HAP-1 (cell line): ENCODE measurements at places on chromosomes 4 and X.

- DNase-seq = no peak
Measured at GRCh38 chr4:32931475-32931874, 2211.3 kb downstream of the PCDH7 start.

DNA sequence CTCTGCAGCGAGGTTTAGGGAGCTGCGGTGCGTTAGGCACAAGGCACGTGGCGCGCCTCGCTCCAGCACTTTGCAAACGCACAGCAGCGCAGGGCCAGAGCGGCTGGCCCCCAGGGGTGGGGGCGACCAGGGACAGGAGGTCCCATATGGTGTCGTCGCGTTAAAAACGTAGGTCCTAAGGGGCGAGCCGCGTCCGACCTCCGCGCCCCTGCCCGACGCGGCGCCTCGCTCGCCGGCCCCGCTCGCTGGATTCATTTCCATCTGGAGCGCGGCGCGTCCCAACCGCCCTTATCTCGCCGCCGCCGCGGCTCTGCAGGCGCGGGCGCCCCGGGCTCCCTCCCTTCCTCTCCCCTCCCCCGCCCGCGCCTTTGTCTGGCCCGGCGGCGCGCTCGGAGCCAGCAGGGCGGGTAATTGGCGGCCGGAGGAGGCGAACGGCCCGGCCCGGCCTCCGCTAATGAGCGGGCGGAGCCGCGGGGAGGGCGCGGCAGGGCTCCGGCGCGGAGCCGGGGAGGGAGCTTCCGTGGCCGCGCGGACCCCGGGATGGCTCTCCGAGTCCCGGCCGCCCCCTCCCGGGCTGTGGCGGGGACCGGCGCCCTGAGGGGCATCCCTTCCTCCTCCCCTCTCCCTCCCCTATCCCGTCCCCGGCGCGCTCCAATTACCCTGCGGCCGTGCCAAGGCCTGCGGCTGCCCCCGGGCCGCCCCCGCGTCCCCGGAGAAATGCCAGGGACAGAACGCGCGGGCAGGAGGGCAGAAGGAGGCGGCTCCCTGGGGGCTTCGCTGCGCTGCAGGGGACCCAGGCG, 409.0 kb downstream of the BCOR start:
- peak; percentile 86 for DNase-seq

DNA sequence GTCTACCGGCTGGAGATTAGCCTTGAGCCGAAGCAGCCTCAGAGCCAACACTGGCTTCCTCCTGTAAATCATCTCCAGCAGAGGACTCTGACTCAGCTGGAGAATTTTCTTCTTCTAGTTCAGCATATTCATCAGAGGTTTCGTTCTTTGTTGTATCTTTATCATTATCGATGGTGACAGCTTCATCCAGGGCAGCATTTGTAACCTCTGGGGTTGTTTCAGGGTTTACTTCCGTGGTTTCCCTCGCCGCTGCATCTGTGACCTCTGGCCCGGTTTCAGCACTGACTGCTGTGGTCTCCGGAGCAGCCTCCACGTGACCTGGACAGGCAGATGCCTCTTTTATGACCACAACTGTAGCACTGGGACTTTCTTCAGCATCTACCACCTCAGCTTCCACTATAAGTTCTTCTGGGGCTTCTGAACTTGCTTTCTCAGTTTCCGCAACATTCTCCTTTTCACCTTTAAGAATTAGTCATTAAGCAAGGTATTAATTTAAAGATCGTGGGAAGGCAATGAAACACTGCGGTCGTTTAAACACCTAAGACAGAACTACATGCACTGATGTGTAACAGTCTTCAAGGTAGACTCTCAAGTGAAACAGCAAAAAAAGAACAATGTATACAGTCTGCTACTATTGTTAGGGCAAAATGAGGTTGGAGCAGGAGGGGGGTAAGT, 13.3 kb downstream of the MGARP start:
- DNase-seq = peak; percentile 74

DNA sequence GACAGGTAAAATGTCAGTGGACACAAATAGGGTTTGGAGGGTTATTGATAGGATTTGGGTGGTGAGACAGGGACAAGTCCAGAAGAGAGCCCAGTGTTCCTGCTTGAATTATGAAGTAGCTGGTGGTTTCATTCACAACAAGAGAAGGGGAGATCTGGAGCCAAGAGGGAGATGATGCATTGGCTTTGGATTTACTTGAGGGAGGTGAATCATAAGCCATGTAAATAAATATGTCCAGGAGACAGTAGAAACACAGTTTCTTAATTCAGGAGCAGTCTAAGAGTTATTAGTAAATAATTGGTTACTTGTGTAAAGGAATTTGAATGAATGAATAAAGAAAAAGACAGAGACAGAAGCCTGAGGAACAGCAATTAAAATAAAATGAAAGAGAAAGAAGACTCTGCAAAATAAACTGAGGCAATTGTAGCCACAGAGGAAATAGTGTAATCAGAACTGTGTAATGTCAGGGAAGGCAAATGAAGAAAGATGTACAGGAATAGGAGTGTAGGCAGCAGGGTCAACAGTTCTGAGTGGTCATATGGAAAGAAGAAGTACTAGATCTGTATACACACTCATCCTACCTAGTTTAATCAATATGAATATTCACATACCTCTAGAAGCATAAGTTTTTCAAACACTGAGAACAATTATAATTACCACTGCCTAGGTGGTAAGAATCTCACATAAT, 50.2 kb upstream of the CXCL8 start:
- no peak for DNase-seq

- no peak for DNase-seq
Measured at GRCh38 chr4:143241892-143242291, 57.2 kb downstream of the USP38 start.

- no peak for DNase-seq
Measured at GRCh38 chrX:29468911-29469494, 746.4 kb upstream of the MAGEB2 start.
